SJCRH30 (cell line): ENCODE measurements at places on chromosomes 6 and 20. TPM values are rescaled to one million over a fixed set of nuclear protein-coding genes. Genes with fewer than 3 reads are reported as not detected.

Gene LGSN
- not detected in 2 replicates for total RNA-seq

Gene EPB41L1
- 6.7 and 8.0 TPM in 2 replicates for total RNA-seq

Gene WFDC12
- not detected in 2 replicates for total RNA-seq

Gene SLC24A3
- 0.34 and 0.38 TPM in 2 replicates for total RNA-seq

Gene NTSR1
- 0.02 TPM in 1 of 2 replicates, not detected in the other for total RNA-seq

Gene PAK5
- not detected in 2 replicates for total RNA-seq

Gene HLA-DQA1
- not detected in 2 replicates for total RNA-seq

Gene TBC1D32
- 9.4 and 10.4 TPM in 2 replicates for total RNA-seq

Gene HLA-DQB1
- total RNA-seq: not detected in 2 replicates

Gene CLPSL1
- total RNA-seq: not detected in 2 replicates

Gene CD83
- total RNA-seq: 13.2 and 15.0 TPM in 2 replicates

Gene PDE7B
- 0.20 and 0.71 TPM in 2 replicates for total RNA-seq

Gene GJA1
- total RNA-seq: 4.0 and 4.5 TPM in 2 replicates

Gene POM121L2
- not detected in 2 replicates for total RNA-seq

Gene CD40
- 0.10 and 0.12 TPM in 2 replicates for total RNA-seq

Gene ATP9A
- 0.20 TPM in 1 of 2 replicates, not detected in the other for total RNA-seq

Gene IL17F
- total RNA-seq: not detected in 2 replicates

Gene KCNK5
- total RNA-seq: 9.5 and 9.7 TPM in 2 replicates

Gene KHDC1L
- not detected in 2 replicates for total RNA-seq

Gene CST2
- total RNA-seq: not detected in 2 replicates

Gene MYBL2
- 181 and 191 TPM in 2 replicates for total RNA-seq

Gene FUT9
- total RNA-seq: not detected in 2 replicates

Gene KIFC1
- total RNA-seq: 80.5 and 84.5 TPM in 2 replicates

Gene CCN6
- not detected in 2 replicates for total RNA-seq

Gene HLA-G
- not detected in 2 replicates for total RNA-seq

Gene SPATA25
- 2.1 and 2.8 TPM in 2 replicates for total RNA-seq

Gene LRRC73
- 0.14 TPM in 1 of 2 replicates, not detected in the other for total RNA-seq

Gene BANF2
- total RNA-seq: not detected in 2 replicates

Gene SRMS
- total RNA-seq: not detected in 2 replicates

Gene LPA
- total RNA-seq: not detected in 2 replicates

Gene SLC17A2
- not detected in 2 replicates for total RNA-seq

Gene MICB
- not detected in 2 replicates for total RNA-seq

Gene BPIFB2
- not detected in 2 replicates for total RNA-seq

Gene RBPJL
- total RNA-seq: not detected in 2 replicates

Gene KIF13A
- 13.3 and 18.9 TPM in 2 replicates for total RNA-seq

Gene ARFGEF3
- 8.8 and 9.3 TPM in 2 replicates for total RNA-seq

Gene SYCP2L
- total RNA-seq: 3.0 and 3.5 TPM in 2 replicates

Gene HSPA12B
- total RNA-seq: not detected in 2 replicates

Gene DNAH8
- total RNA-seq: under 0.01 and 0.03 TPM in 2 replicates
